ENCODE measurements at places on chromosomes 12 and 14. TPM values are rescaled to one million over a fixed set of nuclear protein-coding genes. Genes with fewer than 3 reads are reported as not detected.
A peak's percentile ranks its signal among the peaks of the same experiment; 100 is the strongest.

DNA sequence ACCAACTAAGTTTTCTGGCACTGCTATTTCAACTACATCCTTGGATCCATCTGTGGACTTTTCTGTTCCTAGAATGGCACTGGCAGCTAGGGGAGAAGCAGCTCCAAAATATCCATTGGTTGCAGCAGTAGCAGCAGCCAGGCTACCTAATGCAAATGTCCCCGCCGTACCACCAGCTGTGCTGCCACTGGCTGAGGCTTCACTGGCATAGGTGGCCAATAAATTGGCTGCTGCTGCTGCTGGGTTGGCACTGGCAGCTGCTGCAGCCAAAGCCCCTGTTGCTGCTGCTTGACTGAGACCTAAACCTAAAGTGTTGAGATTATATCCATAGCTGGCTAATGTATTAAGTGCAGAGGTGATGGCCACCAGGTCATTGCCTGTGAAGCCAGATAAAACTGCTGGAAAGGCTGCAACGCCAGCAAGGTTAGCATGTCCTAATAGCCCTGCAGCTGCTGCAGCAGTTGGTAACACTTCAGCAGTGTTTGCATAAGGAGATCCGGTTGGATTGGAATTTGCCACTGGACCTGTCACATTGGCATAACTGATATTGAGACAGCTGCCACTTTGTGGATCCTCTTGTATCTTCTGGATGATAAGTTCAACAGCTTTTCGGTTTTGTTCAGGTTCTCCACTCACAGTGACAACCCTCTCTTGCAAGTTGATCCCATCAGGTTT, 149.5 kb downstream of the NOVA1 start:
- no peak overlapping the region for H3K4me3 ChIP-seq
- DNase-seq, result no peak
- H3K4me1 ChIP-seq, result no peaks in the 10 kb centered on the region
- H3K27me3 ChIP-seq, result no peaks in the 10 kb centered on the region

- no peak overlapping the region for H3K4me3 ChIP-seq
- no peaks in the 10 kb centered on the region for H3K27me3 ChIP-seq
- H3K36me3 ChIP-seq, result no peaks in the 10 kb centered on the region
- no peak for DNase-seq
Observed at GRCh38 chr12:98162906-98163678, 352.3 kb upstream of the TMPO start.

DNA sequence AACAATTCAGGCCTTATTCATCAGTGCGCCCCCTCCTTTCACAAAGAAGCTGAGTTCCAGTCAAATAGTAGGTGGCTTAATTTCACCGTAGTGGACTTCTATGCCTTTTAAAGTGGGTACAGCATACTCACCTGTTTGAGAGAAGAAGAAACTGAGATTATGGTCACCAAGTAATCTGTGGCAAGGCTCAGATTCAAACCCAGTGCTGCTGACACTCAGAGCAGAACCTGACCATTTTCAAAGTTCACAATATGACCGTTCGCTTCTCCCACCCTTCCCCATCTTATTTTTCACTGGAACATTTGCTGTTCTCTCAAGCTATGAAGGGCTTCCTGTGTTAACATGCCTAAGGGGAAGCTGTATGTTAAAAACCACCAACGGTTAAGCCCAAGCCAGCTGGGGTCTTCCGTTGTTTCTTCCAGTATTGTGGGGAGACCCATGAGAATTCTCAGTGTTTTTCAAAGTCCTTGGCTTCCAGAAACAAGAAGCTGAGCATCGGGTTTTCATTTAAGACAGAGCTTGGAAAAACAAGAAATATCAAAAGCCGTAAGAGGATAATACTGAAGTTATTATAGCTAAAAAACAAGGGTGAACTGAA, 6.1 kb upstream of the PSMA6 start:
- DNase-seq, result no peak
- H3K36me3 ChIP-seq, result peaks cover 2% of the 10 kb centered on the region
- H3K27ac ChIP-seq, result no peak overlapping the region

- peak overlapping the region; percentile 65 for H3K4me3 ChIP-seq
- H3K36me3 ChIP-seq, result peaks cover 2% of the 10 kb centered on the region
- H3K27me3 ChIP-seq, result no peaks in the 10 kb centered on the region
- H3K4me1 ChIP-seq, result no peaks in the 10 kb centered on the region
- no peak for DNase-seq
- no peak overlapping the region for H3K27ac ChIP-seq
Observed at GRCh38 chr12:47078086-47078395, 1.4 kb upstream of the PCED1B start.

DNA sequence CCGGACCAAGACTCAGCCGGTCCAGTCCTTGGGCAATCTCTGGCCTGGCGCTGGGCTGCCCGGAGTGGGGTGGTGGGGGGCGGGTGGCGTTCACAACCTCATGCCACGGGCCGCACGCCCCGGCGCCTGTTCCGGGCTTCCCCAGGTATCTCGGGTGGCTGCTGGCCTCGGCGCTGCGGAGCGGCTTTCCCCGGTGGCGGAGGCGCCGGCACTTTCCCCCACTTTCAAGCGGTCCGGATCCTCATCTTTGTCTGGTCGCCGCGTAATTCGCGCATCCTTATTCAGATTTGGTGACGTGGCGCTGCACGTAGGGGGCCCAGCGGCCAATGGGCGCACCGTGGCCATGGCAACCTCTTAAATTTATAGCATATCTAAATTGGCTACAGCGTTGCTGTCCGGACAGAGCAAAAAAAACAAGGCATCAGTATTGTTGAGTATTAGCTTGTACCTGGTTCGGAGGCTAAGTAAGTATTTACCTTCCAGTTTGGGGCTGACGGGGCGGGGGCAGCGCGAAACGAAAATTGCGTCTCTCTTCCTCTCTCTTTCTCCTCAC, at the start of gene LHX5:
TSS of gene LHX5 (minus strand) at position 253 of the 553 bp plus-strand sequence. CDS start 373 bp downstream, outside the sequence.
- no peak within 1 kb of the TSS for H3K4me3 ChIP-seq
- H3K4me1 ChIP-seq, result peaks cover 6% of the 10 kb centered on the region
- no peak within 1 kb of the TSS for H3K27ac ChIP-seq
- H3K36me3 ChIP-seq, result no peaks in the 10 kb centered on the region

DNA sequence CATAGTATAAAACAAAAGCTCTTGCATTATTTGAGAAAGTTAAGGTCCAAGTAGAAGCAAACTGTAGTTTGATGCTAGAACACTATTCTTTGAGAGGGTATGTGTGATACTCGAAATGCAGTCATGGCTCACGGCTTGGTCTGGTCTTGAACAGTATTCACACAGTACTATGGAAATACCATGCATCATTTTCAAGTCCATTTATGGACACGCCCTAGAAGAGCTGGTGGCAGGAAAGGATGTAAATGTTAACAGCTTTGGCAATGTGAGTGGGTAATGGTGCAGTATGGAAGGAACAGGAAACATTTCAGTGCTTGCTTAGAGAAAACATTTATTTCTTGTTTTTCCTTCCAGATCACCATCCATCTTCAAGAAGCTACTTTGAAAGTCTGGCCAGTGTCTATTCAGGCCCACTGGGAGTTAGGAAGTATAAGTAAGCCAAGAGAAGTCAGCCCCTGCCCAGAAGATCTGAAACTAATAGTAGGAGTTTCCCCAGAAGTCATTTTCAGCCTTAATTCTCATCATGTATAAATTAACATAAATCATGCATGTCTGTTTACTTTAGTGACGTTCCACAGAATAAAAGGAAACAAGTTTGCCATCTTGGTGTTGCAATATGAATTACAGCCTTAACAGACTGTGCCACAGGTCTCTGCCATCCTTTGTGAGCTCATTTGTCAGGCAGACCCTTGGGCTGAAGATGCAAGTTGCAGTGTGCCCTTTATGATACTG, 5.7 kb upstream of the AKAP5 start:
- no peak overlapping the region for H3K27ac ChIP-seq
- DNase-seq, result no peak
- no peaks in the 10 kb centered on the region for H3K4me1 ChIP-seq

DNA sequence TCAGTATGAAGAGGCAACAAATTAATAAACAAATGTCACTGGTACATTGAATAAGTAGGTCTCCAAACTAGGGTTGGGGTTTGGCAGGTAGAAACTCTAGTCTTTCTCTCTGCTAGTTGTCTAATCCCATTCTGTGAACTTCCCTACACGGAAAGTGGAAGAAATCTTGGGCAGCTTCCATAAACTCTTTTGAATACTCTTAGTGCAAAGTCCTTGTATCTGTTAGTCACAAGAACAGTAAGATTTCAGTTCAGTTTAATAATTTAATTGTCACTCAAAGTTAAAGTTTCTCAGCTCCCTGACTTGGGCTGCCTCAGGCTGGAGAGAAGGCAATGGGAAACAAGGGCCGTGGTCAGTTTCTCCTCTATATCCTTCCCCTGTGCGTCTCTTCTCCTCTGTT, 135.4 kb upstream of the MDM1 start:
- no peaks in the 10 kb centered on the region for H3K27me3 ChIP-seq
- peak overlapping the region; percentile 67 for H3K27ac ChIP-seq
- peak overlapping the region; percentile 29 for H3K4me3 ChIP-seq
- H3K36me3 ChIP-seq, result no peaks in the 10 kb centered on the region
- no peak for DNase-seq
- H3K4me1 ChIP-seq, result no peaks in the 10 kb centered on the region

The DPPA3 gene
- polyA plus RNA-seq, result not detected

The SERPINA9 gene
- not detected for polyA plus RNA-seq

GRCh38 chr12:19115285-19115684, 14.2 kb upstream of the PLEKHA5 start:
- no peak overlapping the region for H3K4me3 ChIP-seq
- H3K27me3 ChIP-seq, result no peaks in the 10 kb centered on the region
- no peaks in the 10 kb centered on the region for H3K36me3 ChIP-seq
- no peak overlapping the region for H3K27ac ChIP-seq
- DNase-seq, result no peak

GRCh38 chr14:50820786-50821509, 10.0 kb downstream of the NIN start:
- DNase-seq, result no peak
- H3K4me1 ChIP-seq, result no peaks in the 10 kb centered on the region
- H3K4me3 ChIP-seq, result no peak overlapping the region
- no peaks in the 10 kb centered on the region for H3K27me3 ChIP-seq

DNA sequence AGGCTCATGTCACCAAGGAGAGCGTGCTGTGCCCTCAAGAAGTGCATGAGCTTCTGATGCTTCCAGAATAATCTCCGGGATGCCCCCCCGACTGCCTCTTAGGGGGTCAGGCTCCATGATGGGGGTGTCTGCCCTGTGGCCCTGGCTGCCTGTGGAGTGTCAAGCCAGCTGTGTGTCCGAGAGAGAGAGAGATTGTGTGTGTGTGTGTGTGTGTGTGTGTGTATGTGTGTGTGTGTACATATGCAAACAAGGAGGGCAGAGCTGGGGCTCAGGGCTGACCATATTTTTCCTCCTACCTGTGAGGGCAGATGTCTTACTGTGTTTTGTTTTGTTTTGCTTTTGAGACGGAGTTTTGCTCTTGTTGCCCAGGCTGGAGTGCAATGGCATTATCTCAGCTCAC, 5.6 kb upstream of the ALDH2 start:
- no peak overlapping the region for H3K4me3 ChIP-seq
- DNase-seq, result no peak
- peaks cover 4% of the 10 kb centered on the region for H3K4me1 ChIP-seq

The SLC25A21 gene
- polyA plus RNA-seq, result 1.3 TPM

DNA sequence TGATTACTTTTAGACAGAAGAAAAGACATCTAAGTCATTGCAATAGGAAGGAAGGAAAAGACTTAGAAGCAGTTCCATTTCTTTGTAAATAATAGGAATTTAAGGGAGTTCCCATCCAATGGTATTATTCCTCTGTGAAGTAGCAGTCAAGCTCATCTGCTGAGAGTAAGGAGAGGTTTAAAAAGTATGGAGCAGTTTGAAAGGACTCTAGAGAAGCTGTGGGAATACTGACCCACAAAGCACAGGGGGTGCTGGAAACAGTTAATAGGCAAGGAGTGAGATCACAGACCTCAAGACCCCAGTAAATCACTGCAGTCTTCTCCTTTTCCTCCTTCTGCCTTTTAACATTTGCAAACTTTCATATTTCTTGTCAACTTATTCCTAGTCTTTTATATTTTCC, 428.5 kb downstream of the ADAMTS20 start:
- H3K27me3 ChIP-seq, result no peaks in the 10 kb centered on the region
- H3K4me3 ChIP-seq, result no peak overlapping the region
- H3K27ac ChIP-seq, result no peak overlapping the region
- H3K4me1 ChIP-seq, result no peaks in the 10 kb centered on the region

DNA sequence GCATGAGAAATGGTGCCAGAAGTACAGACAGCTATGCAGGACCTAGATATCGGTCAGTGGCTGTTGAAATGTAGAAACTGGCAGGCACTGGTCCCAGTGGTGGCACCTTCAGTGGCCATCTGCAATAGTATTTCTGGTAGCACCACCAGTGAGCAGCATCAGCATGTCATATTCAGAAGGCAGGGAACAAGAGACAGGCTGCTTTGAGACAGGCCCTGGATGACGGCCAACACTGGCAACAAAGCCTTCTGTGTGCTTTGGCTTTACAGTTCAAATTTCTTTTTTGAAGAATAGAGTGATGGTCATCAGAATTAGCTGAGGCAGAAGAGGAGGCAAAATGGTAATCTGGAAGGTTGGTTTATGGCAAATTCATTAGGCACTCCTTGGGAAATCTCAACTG, 273.4 kb upstream of the SLC16A7 start:
- H3K36me3 ChIP-seq, result no peaks in the 10 kb centered on the region
- no peak overlapping the region for H3K4me3 ChIP-seq
- no peak for DNase-seq
- no peaks in the 10 kb centered on the region for H3K4me1 ChIP-seq
- no peaks in the 10 kb centered on the region for H3K27me3 ChIP-seq

- no peaks in the 10 kb centered on the region for H3K4me1 ChIP-seq
- no peak overlapping the region for H3K27ac ChIP-seq
- H3K27me3 ChIP-seq, result no peaks in the 10 kb centered on the region
- no peak for DNase-seq
- H3K4me3 ChIP-seq, result no peak overlapping the region
Observed at GRCh38 chr14:92654239-92654901, 94.1 kb downstream of the LGMN start.

GRCh38 chr12:93059288-93059687, 130.2 kb upstream of the EEA1 start:
- no peak for DNase-seq
- H3K27ac ChIP-seq, result no peak overlapping the region
- no peaks in the 10 kb centered on the region for H3K4me1 ChIP-seq
- H3K4me3 ChIP-seq, result no peak overlapping the region
- no peaks in the 10 kb centered on the region for H3K27me3 ChIP-seq

The ACOT4 gene
- polyA plus RNA-seq, result 10.6 TPM

GRCh38 chr12:78308701-78309100, 478.0 kb downstream of the NAV3 start:
- DNase-seq, result no peak
- H3K36me3 ChIP-seq, result no peaks in the 10 kb centered on the region
- H3K4me3 ChIP-seq, result no peak overlapping the region

- DNase-seq, result no peak
- H3K27ac ChIP-seq, result no peak overlapping the region
- no peaks in the 10 kb centered on the region for H3K4me1 ChIP-seq
- no peaks in the 10 kb centered on the region for H3K27me3 ChIP-seq
- no peaks in the 10 kb centered on the region for H3K36me3 ChIP-seq
- H3K4me3 ChIP-seq, result no peak overlapping the region
Observed at GRCh38 chr14:77329872-77330271, 9.0 kb downstream of the GSTZ1 start.

Measured in kidney (tissue), 22 donors.